Activated CD8-positive, alpha-beta memory T cell treated with anti-CD3 and anti-CD28 coated beads for 24 hours (primary cell): ENCODE measurements at places on chromosomes 11 and 22.

GRCh38 chr11:16173798-16174197 lies 182.5 kb downstream of the SOX6 start:
- DNase-seq: no peak

- DNase-seq: peak; percentile 49
These were observed 3.1 kb downstream of the BET1L start for GRCh38 chr11:203945-204586.

DNA sequence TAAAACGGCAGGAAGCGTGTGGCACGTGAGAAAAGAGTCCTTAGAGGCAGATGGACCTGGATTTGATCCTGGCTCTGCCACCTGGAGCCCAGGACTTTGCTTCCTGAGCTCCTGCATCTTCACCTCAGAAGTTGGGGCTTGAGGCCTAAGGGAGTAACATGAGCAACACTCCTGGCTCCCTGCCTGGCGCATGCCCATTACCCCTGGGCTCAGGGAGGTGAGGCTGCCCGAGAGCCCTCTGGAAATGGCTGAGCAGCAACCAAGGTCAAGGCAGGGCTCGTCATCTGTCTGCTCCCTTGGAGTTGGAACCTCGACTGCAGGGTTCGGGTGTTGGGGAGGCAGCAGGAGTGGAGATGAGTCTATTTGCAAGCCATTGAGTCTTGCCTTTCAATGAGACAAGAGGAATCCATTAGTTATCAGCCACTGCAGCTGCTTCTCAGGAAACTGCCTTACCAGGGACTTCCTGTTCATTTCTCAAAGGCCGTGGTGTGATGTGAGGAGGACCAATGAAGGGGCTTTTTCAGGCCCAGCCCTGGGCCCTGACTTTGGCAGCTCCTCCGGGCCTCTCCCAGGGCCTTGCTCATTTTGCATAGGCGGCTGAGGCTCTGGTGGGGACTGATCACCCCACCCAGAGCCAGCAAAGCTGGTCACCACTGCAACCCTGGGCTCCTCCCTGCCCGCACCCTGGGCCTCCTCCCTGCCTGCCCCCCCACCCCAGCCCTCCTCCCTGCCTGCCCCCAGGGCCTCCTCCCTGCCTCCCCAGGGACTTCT lies 6.4 kb downstream of the FADS2 start:
- DNase-seq: peak; percentile 73

GRCh38 chr11:2687782-2688191 lies 12.0 kb downstream of the KCNQ1OT1 start:
- no peak for DNase-seq

GRCh38 chr22:20648306-20648903 lies 125.5 kb upstream of the SERPIND1 start:
- peak; percentile 4 for DNase-seq

GRCh38 chr11:80559942-80560341 lies 1119.1 kb upstream of the TENM4 start:
- no peak for DNase-seq

DNA sequence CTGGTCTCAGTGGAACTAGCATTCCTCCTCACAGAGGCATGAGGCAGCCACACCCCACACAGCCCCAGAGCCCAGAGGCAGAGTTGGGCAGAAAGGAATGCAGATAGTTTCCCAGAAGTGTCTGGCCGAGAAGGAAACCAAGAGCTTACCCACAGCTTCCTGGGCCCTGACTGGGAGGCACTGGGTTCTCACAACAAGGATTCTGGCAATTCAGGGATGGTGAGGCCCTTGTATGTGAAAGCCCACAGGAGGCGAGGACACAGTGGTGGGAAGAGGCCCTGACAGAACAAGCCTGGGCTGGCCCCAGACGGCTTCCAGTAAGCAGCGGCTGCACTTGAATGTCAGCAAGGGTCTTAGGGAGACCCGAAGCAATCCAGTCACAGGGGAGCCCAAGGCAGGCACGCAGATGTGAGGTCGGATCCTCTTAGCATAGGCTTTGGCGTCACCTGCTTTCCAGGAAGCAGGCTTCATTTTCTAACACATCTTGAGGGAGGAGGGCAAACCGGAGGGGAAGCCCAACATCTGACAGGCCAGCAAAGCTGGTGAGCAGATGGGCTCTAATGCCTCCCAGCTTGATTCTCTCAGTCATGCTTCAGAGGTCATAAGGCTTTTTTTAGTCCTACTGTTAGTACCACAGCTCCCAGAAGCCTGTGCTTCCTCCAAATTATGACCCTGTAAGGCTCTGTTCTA lies 78.3 kb upstream of the AKIP1 start:
- no peak for DNase-seq

- no peak for DNase-seq
These were observed 1.5 kb downstream of the RANGAP1 start for GRCh38 chr22:41284465-41284864.
